Activated CD8-positive, alpha-beta memory T cell treated with anti-CD3 and anti-CD28 coated beads for 1 hour (primary cell): ENCODE measurements at places on chromosomes 12 and 14.

DNA sequence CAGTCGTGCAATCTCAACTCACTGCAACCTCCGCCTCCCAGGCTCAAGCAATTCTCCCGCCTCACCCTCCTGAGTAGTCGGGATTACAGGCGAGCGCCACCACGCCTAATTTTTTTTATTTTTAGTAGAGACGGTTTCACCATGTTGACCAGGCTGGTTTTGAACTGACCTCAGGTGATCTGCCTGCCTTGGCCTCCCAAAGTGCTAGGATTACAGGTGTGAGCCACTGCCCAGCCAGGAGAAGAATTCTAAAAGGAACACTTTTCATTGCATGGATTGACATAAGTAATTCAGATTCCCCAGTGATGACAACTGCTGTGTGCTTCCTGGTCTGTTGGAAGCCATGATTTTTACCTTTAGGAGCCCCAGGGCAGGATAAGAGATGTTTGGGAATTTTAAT lies 22.1 kb downstream of the DMAC2L start:
- no peak for DNase-seq

DNA sequence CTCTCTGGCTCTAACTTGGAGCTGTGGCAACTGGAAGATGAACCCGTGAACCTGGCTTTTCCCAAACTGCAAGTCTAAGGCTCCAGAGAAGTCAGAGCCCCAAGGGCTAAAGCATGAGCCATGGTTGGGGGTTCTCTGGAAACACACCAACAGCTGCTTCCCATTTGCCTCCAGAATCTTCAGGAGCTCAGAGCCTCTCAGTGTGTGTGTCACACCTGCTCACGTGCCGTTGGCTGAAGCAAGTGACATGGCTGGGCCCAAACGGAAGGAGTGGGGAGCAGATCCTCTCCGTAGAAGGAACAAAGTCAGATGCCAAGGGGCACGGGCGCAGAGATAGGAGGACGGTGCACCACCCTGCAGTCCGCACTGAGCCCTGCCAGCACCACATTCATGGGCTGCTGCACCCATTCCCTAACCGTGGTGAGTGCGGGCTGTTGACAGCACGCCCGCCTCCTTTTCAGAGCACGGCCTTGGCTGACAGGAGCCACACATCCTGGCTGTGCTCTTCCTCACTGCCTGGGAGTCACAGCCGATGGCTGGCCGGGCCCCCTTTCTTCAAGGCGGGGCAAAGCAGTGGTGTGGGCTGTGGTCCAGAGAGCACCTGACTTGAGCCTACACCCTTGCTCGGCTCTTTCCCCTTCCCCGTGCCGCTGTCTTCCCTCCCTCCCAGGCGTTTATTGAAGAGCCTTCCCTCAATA lies 16.6 kb upstream of the TRAF3 start:
- DNase-seq = no peak

- DNase-seq = no peak
Observed at GRCh38 chr12:110004598-110004997, 5.4 kb downstream of the ANKRD13A start.

DNA sequence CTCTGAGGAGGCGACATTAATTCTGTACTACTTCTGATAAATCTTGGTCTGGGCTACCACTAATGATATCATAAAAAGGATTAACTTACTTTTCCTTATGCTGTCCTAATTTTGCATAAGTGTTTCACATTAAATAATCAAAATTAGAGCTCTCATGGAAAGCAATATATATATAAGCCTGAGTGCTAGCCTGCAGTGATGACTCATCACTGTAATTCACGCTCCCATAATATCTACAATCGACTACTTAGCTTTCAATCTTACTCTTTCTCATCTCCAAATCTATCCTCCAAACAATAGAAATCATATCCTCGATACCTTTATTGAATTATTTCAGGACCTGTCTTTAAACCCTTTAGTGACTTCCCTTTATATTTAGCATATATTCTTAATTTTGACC lies 701.3 kb downstream of the RERGL start:
- DNase-seq = no peak

- DNase-seq = no peak
Observed at GRCh38 chr14:98368916-98369315, 903.1 kb downstream of the BCL11B start.

DNA sequence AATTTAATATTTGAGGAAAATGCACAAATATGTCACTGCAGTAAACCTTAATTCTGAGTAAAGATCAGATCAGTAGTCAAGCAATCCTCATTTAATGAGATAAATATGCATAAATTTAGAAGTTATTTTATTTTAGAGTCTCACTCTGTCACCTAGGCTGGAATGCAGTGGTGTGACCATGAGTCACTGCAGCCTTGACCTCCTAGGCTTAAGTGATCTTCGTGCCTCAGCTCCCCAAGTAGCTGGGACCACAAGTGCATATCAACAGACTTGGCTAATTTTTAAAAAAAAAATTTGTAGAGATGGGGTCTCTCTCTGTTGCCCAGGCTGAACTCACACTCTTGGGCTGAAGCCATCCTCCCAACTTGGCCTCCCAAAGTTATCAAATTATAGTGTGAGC lies 41.3 kb downstream of the LMO3 start:
- no peak for DNase-seq

DNA sequence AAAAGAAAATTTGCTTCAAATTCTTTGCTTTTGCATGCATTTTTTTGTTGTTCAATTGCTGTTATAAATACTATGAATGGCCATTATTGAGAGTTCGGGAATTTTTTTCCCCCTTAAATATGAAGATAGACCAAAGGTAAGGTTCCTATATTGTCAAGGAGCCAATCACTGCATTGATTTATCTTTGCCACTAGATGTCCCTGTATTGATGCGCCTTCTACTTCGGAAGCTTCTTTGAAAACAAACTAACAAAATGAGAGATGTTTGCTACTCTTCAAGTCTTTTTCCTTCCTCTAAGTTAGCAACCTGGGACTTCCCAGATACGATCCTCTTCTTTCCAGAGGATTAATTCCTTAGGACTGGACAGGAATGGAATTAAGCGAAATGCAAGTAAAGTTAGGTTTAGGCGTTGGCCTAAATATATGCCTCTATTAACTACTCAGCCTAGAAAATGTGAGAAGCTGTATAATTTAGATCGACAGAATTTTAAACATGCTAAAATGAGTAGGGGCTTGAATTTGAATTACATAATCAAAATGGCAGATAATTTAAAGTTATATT lies 318.1 kb downstream of the AEBP2 start:
- DNase-seq = no peak

- no peak for DNase-seq
Observed at GRCh38 chr12:90128526-90128925, 419.9 kb upstream of the ATP2B1 start.

GRCh38 chr14:91225025-91225424 lies 19.5 kb downstream of the GPR68 start:
- no peak for DNase-seq

DNA sequence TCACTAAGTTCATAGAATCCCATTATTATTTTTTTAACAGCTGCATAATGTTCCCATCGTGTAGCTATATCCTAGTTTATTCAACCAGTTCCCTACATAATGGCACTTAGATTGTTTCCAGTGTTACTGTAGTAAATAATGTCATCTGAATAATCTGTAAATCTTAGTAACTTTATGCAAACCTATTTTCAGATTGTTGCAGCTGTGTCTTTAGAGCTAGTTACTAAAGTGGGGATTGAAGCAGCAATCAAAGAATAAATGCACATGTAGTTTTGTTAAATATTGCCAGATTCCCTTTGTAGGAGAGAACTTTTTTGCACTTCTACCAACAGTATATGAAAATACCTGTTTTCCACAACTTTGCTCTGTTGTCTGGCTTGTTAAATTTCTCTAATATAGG lies 13.1 kb downstream of the ARID2 start:
- DNase-seq = no peak
